Lung microvascular endothelial cell (primary cell): ENCODE measurements at places on chromosomes 1 and 21. TPM values are rescaled to one million over a fixed set of nuclear protein-coding genes. Genes with fewer than 3 reads are reported as not detected.

GRCh38 chr1:19073311-19074186 lies 117.1 kb upstream of the IFFO2 start:
- DNase-seq: no peak

DNA sequence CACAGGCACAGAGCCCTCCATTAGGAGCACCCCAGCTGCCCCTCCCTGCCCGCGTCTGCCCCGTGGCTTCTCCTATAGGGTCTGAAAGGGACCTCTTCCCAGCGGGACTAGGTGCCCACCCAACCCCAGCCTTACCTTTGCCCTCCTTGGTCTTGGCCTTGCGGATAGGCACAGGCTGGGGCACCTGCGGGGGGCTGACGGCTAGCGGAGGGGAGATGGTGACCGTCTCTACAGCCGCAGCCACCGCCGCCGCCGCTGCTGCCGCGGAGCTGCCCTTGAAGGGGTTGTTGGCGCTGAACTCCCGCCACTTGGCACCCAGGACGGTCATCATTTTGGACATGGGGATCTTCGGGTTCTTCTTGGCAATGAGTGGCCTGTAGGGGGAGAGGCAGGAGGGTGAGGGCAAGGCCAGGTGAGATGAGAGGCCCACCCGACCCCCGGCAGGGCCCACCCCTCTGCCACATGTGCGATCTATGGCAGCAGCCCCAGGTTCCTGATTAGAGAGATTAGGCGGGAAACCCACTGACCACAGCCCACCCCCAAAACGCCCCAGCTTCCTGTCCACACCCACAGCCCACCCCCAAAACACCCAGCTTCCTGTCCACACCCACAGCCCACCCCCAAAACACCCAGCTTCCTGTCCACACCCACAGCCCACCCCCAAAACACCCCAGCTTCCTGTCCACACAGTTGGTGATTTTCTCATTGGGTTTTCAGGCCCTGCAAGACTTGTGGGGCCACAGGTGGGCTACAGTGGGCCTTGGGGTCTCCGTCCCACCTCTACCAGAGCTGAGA lies 25.4 kb downstream of the CHD5 start:
- DNase-seq: no peak

GRCh38 chr1:212618466-212619210 lies 10.1 kb downstream of the ATF3 start:
- DNase-seq: no peak

- no peak for DNase-seq
These were observed 78.4 kb downstream of the BRINP3 start for GRCh38 chr1:190399233-190399632.

DNA sequence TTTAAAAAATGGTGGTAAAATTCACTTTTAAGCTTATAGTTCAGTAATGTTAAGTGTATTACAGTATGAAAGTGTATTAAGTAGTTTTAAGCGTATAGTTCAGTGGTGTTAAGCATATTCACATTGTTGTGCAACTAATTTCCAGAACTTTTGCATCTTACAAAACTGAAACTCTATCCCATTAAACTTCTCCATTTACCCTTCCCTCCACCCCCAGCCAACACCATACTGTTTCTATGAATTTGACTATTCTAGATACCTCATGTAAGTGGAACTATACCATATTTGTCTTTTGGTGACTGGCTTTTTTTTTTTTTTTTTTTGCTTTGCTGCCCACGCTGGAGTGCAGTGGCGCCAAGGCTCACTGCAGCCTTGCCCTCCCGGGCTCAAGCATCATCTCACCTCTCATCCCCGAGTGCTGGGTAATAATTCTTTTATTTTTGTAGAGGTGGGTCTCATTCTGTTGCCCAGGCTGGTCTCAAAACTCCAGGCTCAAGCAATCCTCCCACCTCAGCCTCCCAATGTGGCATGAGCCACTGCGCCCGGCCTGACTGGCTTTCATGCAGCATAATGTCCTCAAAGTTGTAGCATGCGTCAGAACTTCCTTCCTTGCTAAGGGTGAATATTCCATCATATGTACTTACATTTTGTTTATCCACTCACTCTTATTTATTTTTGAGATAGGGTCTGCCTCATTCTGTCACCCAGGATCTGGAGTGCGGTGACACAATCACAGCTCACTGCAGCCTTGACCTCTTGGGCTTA lies 45.1 kb upstream of the BMP8B start:
- DNase-seq: no peak

- no peak for DNase-seq
These were observed 12.4 kb upstream of the ZNF697 start for GRCh38 chr1:119660253-119661083.

DNA sequence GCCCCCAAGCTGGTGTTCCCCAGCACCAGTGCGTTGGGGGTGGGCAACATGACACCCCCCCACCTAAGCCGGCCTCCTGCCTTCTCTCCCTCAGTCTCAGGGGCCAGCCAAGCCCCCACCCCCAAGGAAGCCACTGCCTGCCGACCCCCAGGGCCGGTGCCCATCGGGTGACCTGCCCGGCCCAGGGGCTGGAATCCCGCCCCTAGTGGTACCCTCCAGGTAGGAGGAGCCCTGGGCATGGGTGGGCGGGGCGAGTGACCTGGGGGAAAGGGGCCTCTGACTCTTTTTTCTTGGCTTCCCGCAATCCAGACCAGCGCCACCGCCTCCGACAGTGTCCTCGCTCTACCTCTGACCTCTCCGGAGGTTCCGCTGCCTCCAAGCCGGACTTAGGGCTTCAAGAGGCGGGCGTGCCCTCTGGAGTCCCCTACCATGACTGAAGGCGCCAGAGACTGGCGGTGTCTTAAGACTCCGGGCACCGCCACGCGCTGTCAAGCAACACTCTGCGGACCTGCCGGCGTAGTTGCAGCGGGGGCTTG lies 1.3 kb upstream of the EFNA4 start:
- DNase-seq: no peak

DNA sequence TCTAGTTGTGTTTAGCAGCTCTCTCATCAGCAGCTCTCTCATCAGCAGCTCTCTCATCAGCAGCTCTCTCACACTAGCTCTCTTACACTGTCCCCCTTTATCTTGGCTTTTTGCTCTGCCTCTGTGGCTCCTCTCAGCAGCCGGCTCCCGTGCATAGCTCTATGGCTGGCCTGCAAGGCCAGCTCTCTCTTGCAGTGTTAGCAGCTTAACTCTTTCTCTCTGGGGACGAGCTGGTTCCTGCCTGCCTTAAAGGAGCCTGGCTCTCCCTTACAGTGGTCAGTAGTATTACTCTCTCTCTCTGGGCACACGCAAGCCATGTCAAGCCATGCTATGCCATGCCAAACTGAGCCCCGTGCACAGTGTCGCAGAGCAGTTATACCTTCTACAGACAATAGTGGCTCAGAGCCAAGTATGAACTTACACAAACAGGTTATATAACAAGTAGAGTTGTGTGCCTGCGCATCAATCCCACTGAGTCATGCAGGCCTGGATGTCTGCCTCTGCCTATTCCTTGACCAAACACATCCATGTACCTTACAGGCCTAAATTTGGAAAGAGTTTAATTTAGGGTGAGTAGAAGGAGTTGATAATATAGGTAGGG lies 295.9 kb downstream of the TPR start:
- no peak for DNase-seq

DNA sequence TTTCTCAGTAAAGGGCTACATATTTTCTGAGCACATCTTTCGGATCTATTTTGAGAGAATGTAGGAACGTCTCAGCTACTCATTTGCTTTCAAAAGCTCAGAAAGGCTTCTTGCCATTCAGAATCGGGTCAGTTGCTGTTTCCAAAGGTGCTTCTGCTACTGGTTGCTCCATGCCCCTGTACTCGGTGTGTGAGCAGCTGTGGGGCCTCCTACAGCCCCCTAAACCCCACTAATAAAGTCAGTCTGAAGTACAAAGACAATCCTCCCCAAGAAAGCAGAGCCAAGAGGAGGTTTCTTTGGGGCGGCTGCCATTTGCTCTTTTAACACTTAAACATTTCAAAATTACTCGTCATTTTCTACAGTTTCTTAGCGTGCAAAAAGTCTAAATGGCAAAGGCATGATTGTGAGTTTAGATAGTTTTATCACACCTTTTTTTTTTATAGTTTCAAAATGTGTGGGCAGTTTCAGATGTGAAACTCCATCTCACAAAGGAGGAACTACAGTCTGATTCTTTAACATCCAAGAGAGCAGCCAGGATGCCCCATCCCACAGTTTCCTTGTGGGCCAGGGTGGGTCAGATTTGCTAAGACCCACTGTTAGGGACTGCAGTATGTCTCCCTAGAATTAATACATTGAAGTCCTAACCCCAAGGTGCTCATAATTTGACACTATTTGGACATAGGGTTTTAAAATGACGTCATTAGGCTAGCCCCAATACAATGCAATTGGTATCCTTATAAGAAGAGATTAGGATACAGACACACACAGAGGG lies 4.1 kb downstream of the RUNX1 start:
- no peak for DNase-seq

GRCh38 chr1:182259229-182259872 lies 132.2 kb downstream of the GLUL start:
- DNase-seq: peak; percentile 2

DNA sequence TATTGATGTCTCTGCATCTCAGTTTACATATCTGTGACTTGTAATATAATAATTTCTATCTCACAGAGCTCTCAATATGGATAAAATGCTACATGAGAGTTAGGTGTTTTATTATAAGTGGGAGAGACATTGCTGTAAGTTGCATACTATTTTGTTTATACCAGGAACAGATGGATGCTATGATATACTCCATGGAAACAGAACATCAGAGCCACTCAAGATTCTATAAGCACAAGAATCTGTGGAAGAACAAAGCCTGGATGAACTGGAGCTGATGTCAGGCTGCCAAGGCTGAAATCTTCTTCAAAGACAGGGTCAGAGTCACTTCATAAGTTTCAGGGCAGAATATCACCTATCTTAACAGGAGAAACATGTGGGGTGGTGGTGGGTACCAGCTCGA lies 30.2 kb downstream of the DUSP10 start:
- DNase-seq: no peak

DNA sequence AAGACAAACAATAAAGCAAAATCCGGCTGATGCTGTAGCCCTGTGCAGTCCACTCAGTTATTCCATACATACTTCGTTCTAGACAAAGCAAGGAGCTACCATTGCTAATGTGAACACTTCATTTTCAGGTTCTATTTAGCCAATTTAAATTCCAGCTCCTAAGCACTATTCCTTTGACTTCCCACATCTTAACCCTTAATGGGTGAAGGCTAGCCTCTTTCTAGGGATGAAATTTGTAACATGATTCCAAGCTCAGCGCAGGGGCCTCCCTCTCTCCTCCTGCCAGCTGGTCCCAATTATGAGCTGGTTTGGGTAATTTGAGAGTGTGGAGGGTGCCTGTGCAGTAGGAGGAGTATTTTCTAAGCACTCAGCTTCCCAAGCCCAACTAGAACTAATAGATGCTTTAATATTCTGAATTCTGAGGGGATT lies 53.9 kb upstream of the PTGFRN start:
- DNase-seq: no peak

DNA sequence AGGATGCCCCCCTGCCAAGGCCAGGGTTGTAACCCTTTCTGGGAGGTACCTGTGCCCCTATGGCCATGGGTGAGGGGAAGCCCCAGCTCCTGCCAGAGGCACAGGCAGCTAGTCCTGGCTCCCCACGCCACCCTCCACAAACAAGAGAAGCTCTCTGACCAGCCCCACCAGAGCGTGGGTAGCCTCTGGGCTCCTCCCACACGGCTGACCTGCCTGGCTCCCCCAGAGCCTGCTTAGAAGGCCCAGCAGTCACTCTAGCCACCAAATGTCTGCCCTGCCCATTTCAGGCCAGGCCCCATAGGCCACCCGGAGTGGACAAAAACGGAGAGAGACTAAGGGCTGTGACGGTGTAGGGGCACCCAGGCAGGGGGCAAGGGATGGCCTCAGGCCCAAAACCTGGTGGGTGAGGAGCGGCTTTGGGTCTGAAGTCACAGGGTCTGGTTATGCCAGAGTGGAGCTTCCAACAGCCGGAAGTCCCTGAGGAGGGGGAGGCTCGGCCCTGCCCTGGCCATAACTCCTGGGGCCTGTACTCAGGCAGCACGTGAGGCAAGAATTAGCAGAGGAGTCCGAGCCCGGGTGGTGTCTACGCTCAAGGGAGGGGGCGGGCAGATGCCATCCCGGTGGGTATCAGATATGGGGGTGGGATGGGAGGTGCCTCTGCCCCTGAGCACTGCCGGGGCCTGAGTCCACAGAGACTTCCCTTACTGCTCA lies 155.4 kb downstream of the CASZ1 start:
- DNase-seq: no peak

GRCh38 chr1:28208818-28209441 lies 23.9 kb downstream of the DNAJC8 start:
- DNase-seq: peak; percentile 84

DNA sequence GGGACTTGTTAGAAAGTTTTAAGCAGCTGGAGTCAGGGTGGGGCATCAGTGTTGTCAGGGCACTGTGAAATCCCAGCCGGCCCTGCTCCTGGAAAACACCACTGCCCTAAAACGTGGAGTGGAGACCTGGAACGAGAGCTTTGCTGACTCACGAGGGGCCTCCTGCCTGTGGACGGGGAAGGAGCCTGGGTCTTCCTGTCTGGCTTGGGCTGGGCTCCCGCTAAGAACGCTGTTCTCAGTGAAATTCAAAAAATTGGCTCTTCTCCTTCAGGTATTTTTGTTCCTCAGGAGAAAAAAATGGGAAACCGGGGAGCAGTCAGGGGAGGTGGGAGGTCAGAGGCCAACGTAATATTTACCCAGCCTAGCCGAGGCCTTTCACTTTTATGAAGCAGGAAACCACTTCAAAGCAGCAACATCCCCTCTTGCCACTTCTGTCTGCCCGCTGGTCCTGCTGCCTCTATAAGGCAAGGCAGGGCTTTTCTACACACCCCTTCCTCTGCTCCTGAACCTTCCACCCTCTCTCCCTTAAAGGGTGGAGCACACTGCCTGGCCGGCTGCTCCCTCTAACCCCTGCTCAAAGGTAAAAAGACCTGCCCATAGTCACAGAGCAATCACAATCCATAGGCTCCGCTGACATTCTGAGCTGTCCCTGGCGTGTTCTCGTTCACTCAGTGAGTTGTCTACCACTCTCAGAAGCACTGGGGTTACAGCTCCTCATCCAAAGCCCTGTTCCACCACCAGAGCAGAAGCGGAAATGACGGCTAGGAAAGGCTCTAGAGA lies 8.0 kb downstream of the PLXNA2 start:
- DNase-seq: peak; percentile 70

- no peak for DNase-seq
These were observed 46.8 kb downstream of the KDM1A start for GRCh38 chr1:23066075-23066474.

- no peak for DNase-seq
These were observed 34.1 kb downstream of the SOAT1 start for GRCh38 chr1:179327679-179328078.

DNA sequence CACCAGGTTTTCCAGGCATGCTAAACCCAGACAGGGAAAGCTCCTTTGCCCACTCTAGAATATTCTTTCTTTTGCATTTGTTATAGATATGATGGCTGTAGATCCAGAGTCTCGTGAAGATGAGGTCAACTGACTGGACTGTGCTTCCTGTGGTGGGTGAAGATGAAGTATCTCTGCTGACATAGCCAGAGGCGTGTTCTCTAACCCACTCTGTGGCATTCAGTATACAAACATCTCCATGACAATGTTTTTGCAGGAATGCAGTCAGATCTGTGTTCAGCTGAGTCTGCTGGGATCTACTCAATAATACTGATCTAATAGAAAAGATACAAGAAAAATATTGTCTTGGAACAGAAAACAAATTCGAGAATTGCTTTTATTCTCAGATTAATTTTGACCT lies 11.3 kb downstream of the RWDD2B start:
- DNase-seq: no peak

RXRG gene
- not detected in 2 replicates for total RNA-seq

TCHH gene
- total RNA-seq: under 0.01 and 0.20 TPM in 2 replicates
